ENCODE measurements at places on chromosomes 3 and 15. TPM values are rescaled to one million over a fixed set of nuclear protein-coding genes. Genes with fewer than 3 reads are reported as not detected.

CHL1 gene
- total RNA-seq = not detected

CACNA2D2 gene
- 0.28 TPM for total RNA-seq

PLA2G4E gene
- not detected for total RNA-seq

ALDH1A3 gene
- total RNA-seq = 31.2 TPM

IQCH gene
- total RNA-seq = 1.6 TPM

FEZF2 gene
- total RNA-seq = not detected

MRAS gene
- 9.3 TPM for total RNA-seq

RTP3 gene
- total RNA-seq = not detected

CFAP91 gene
- not detected for total RNA-seq

Measured in A549 treated with CpdA at 1 μM for 4 hours (cell line).